ENCODE measurements at places on chromosomes 2 and 18.

DNA sequence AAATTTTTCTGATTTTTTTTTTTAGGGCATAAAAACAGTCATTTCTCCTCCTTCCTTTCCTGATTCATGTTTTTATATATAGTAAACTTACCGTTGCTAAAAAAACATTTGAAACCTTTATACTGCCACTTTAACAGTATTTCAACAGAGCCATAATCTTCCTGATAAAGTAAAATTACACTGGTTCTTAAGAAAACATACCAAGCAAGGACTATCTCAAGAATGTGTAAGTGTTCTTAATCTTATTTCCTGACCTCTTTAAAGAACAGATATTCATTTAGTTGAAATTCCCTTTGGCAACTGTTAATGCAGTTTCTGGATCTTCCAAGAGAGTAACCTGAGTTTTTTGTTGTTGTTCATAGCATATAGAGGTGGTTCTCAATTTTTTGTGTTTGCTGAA is 26.6 kb upstream of the COLEC12 start:
- DNase-seq = no peak

DNA sequence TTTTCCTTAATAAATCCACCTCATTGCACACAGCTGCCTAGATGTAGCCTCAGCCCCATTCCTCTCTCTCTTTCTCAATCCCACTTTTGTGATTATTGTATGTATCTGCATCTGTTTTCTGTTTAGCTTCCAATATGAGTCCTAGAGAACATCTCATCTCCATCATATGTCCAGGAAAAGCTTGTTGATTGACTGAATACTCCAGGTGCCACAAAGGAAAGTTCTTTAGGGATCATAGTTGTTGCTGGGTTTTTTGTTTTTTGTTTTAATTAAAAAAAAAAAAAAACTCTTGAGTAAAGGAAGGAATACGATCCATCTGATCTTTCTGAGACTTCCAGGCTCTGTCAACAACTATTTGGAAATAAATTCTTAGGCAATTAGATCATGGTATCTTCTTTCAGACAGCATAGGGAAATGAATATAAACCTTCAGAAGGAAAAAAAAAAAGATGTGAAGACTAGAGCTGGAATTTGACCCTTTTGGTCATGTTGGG is 42.5 kb downstream of the KIAA2012 start:
- DNase-seq = no peak

- DNase-seq = no peak
These were observed 54.8 kb downstream of the TEX51 start for GRCh38 chr2:126953483-126953882.

- DNase-seq = no peak
These were observed 188.5 kb upstream of the CDH2 start for GRCh38 chr18:28365411-28365831.

Measured in activated CD8-positive, alpha-beta memory T cell treated with anti-CD3 and anti-CD28 coated beads for 1 hour (primary cell).